ENCODE measurements at places on chromosomes 12 and 14.

DNA sequence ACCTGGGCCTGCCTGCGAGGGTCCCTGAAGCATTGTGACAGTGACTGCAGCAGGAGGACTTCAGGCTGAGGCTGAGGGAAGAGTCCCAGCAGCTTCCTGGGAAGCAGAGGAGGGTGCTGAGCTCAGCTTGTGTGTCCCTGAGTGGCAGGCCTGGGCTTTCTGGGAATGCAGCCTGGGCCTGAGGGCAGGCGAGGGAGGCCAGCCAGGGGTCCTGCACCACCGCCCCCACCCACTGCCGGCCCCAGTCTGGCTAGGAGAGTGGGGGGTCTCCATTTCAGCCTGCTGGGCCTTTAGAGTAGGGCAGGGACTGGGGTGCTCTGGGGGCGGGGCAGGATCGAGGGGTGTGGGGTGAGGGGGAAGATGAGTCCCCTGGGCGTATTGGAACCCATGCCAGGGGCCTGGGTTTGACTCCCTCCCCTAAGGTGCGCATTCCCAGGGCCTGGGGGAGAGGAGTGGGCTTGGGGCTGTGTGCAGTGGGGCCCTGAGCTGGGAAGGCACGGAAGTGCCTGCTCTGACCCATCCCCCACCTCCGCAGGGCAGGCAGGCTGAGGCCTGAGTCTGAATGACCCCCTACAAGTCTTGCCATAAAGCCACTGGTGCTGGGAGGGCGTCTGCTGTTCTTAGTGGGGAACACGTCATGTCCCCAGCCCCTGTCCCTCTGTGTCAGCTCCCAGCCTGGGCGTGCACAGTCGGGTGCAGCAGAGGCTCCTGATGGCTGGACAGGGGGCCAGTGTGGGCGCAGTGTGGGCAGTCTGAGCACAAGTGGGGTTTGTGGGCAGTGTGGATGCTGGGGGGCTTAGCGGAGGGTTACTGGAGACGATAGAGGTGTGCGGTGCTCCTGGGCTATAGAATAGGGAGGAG is 46.4 kb downstream of the KRT80 start:
- DNase-seq: no peak

- DNase-seq: no peak
Measured at GRCh38 chr12:128992550-128992949, 139.3 kb downstream of the GLT1D1 start.

GRCh38 chr14:24057867-24058259 is 6.1 kb downstream of the CARMIL3 start:
- DNase-seq: no peak

DNA sequence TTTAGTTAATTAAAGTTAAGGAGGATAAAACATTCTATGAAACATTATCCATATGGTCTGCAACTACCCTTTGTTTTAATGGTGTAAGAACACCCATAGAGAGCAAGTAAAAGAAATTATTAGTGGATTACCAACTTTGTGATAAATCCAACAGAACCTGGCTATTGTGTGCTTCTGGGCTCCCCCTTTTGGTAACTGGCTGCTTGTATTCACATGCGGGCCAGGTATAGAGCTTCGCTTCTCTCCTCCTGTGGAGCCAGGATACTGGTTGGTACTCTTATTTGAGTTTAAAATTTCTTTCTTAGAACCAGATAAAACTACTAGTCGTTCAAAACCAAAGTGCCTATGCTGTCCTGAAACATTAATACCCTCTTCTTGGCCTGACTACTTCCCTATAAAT is 81.0 kb downstream of the PTPRR start:
- no peak for DNase-seq

DNA sequence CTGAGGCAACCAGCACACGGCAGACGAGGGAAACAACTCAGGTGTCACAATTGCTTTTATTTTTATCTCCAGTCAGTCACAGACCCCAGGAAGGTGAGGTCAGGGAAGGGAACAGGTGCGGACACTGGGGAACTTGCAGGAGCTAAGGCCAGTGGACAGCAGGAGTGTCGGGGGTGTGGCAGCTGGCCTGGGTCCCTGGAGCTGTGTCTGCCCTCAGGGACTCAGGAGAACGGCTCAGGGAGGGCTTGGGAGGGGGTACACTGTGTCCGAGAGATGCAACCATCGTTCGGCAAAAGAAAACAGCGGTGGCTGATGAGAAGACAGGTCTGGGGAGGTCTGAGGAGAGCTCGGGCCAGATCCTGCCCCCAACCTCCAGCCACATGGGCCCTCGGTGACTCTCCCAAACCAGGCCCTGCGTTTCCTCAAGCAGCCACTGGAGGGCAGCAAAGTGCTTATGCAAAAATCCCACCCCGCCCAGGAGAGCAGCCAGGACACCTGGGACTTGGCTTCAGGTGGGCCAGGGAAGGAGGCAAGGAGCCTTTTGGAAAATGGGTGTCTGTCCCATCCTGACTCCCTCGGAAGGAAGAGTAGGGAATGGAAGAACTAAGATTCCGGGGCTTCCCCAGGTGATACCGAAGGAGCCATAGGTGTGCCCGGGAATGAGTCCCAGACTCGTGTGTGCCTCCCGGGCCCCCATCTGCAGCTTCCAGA is 24.1 kb upstream of the BCDIN3D start:
- DNase-seq: peak; percentile 89

GRCh38 chr12:70692681-70693288 is 55.6 kb upstream of the PTPRB start:
- DNase-seq: peak; percentile 22

All from urothelium cell line (cell line).